ENCODE measurements at places on chromosomes 2 and 18.

- no peak for DNase-seq
Observed at GRCh38 chr2:9614562-9614961, 16.2 kb downstream of the YWHAQ start.

GRCh38 chr2:178380763-178381162 lies 70.2 kb downstream of the PRKRA start:
- DNase-seq, result no peak

DNA sequence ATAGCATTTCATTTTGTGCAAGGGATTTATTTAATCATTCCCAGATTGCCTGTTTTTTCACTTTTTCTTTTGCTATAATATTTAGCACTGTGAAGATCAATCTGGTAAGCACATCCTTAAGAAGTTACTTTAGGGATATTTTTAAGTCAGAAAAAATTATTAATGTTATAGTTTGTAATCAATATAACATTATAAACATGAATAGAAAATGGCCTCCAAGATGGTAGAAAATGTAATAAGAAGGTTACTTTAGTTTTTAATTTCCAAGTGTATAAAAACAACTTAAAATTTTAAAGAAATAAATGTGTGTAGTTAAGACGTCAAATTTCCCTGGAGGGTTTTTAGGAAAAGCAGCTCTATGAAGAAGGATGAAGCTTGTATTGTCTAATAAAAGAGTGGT lies 81.9 kb upstream of the SERPINE2 start:
- DNase-seq, result no peak

- no peak for DNase-seq
Observed at GRCh38 chr2:47260971-47261370, 105.9 kb upstream of the STPG4 start.

- no peak for DNase-seq
Observed at GRCh38 chr2:28639092-28639691, 112.4 kb upstream of the PPP1CB start.

DNA sequence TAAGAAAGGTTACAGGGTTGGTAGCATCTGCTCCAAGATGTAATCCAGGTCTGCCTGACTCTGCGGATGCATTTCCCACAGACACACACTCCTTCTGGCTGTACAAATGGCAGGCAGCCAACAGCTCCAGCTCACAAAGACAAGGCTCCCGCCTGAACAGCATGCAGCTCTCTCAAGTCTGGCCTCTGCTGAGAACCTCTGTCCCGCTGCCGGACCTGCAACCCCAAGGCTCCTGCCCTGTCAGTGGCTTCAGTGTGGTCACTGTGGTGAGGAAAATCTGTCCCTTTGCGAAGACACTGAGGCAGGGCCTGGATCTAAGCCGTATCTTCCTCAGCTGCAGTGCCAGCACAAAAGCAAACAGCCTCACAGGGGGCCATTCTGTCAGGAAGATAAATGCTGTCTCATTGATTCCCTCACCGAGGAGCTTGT lies 469.3 kb upstream of the MEX3C start:
- no peak for DNase-seq

DNA sequence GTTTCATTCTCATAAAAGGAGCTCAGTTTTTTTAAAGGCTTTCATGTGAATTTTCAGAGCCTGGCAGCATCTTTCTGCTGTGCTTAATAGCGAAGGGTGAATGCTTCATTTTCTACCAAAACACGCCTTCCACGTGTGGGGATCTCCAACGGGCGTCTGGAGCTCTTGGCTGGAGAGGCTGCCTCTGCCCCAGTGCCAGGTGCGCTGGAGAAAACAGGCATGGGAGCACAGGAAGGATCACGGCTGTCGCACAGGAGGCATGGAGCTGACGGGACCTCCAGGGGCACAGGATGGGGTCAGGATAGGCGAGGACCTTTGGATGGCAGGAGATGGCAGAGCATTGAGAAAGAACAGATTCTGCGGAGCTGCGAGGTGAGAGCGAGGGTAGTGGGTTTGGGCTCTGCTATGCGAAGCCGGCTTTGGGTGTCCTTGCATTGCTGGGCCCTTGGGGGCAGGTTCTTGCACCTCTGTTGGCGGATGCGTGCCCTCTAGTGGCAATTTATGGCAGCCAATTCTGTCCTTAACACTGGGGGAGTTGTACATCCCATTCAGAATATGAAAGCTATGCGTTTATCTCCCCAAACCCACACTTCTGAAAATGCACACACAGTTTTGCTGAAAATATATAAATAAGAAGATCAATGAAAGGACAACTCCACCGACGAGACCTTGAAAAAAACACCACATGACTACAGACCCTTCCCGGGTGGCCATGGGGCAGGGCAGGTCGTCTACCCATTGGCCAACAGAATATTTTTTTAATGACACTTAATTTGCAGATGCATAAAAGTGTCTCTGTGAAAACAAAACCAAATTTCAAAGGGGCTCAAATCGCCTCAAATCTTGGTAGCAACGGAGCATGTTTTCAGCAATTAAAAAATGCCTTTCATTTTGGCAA lies 90.4 kb upstream of the SLC35G4 start:
- DNase-seq, result peak; percentile 13

GRCh38 chr18:13660510-13660909 lies 65.8 kb downstream of the FAM210A start:
- no peak for DNase-seq

DNA sequence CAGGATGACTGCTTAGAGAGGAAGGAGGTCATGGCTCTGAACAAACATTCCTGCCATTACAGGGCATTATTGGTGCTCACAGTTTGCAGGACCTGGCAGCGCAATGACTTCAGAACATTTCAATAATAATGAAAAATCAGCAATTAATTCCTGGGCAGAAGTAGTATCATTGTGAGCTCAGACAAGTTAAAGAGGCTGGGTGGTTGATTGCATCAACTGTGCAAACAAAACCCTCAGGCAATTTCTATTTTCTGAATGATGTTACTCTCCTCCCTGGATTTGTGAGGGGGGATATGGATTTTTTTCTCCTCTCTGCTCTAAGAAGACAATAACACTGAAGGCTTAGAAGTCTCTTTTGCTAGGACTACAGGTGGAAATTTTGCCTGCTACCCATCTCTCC lies 168.1 kb upstream of the TACR1 start:
- DNase-seq, result no peak

- peak; percentile 11 for DNase-seq
Observed at GRCh38 chr18:52499644-52500043, 159.6 kb downstream of the DCC start.

GRCh38 chr2:205352593-205352992 lies 329.7 kb upstream of the NRP2 start:
- DNase-seq, result no peak

- DNase-seq, result peak; percentile 74
Observed at GRCh38 chr2:163735685-163736432, at the start of gene FIGN. FIGN (minus strand) TSS chr2:163736008; CDS start chr2:163734927, 1,081 bp downstream.

DNA sequence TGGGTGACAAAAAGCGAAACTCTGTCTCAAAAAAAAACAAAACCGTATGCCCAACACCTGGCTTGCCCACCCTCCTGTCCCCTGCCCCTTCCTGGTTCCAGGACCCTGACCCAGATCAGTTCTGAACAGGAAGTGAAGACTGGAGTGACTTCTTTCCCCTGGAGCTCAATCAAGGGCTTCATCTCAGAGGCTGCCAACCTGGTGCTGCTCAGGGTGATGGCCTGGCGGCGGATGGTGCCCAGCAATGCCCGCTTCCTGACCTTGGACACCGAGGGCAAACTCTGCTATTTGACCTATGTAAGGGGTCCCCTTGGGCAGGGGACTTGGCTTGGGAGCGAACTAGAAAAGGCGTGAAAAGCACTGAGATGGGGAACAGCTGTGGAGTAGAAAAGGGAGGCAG lies 5.9 kb downstream of the CATIP start:
- no peak for DNase-seq

- no peak for DNase-seq
Observed at GRCh38 chr18:12314591-12315305, 6.7 kb downstream of the TUBB6 start.

GRCh38 chr2:161134547-161135518 lies 25.4 kb upstream of the TANK start:
- DNase-seq, result peak; percentile 42

- no peak for DNase-seq
Observed at GRCh38 chr2:151946899-151947812, 118.9 kb upstream of the ARL5A start.

DNA sequence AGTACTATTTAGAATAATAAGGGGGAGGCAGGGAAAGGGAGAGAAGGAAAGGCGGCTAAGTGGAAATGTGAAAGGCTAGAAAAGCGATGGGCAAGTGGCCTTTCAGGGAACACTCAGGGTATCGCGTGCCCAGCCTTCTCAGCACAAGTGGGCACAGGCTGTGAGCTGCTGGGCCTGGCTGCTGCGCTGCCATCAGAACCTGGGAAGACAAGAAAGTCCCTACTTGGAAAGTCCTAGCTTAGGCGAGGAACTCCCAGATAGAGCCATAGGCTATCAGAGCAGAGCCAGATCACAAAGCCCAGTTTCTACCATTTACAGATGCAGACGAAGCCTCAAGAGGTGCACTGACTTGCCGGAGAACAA lies 9.8 kb upstream of the FZD7 start:
- no peak for DNase-seq

DNA sequence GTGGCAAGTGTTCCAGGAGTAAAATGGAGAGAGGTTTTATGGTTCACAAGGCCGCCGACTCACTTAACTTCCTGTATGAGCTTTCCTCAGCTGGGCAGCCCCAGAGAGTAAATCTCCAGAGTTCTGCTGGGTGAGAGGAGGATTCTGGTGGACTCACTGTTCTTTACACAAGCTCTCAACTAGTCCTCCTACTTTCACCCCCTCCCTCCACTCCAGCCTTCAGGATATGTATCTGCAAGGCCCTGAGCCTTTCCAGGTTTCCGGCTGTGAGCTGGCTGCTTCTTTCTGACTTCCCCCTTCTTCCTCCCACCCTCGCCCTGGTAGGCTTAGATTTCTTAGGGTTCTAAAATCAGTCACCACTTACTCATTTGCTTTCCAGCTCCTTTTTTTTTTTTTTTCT lies 34.0 kb downstream of the EML6 start:
- DNase-seq, result no peak

Data from RCC 7860 (cell line).